Activated CD4-positive, alpha-beta T cell treated with anti-CD3 and anti-CD28 coated beads for 36 hours (primary cell): ENCODE measurements at places on chromosomes 7 and 10.

DNA sequence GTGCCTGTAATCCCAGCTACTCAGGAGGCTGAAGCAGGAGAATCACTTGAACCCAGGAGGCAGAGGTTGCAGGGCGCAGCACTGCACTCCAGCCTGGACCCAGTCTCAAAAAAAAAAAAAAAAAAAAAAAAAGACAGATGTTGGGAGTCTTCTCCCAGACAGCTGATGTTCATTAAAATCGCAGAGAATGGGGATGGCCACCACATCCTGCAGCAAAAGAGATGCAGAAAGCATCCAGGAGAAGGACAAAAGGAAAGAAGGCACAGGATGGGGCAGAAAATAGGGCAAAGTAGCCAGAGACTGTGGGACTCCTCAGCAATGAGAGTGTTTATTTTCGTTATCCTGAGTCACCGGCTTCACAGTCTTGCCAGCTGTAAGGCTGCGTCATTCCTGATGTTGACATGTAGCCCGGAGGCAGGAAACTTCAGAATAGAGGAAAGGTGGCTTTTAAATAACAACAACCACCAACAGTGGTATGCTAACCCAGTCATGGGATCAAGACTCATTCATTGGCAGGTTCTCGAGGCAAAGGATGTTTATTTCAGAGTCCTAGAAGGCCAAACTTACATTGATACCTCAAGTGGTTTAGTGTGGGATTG, 149.5 kb upstream of the SVIL start:
- DNase-seq: no peak

GRCh38 chr7:5692845-5693278, 88.6 kb downstream of the RNF216 start:
- no peak for DNase-seq

- DNase-seq: no peak
Observed at GRCh38 chr10:44132361-44133289, 252.3 kb downstream of the CXCL12 start.

GRCh38 chr10:75611172-75611992, 180.0 kb downstream of the LRMDA start:
- no peak for DNase-seq

DNA sequence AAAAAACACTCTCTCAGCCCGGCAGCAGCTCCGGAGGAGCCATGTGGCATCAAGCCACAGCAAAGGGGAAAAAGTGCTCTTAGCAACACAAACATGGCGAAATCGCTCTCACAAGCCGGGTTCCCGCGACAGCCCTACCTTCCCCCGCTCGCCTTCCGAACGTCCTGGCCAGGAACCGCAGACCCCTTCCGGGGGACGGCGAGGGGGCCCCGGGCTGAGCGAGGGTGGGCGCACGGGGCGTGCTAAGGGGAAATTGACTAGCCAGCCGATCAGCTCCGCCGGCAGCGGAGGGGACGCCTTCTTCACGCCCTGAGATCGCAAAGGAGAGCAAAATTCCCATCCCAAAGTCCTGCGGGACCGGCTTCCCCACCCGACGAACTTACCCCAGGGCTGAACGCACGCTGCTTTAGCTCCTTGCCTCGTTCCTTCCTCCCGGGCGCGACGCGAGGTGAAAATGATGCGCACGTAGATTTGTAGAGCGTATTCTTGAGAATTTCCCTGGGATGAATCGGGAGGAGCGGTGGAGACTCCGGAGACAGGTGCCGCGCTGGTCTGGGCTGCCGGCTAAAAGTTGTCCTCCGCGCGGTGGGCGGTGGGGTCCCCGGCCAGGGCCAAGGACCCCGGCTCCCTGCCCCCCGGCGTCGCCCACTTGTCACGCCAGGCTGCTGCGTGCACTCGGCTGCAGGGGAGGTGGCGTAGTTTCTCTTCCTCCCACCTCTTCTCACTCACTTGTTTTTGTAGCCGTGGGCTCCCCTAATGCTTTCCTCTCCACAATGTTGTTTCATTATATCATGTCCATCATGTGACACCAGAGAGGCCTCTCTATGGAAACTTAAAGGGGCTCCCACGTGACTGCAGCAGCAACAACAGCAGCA, 220.1 kb upstream of the MKLN1 start:
- DNase-seq: peak; percentile 83

- DNase-seq: peak; percentile 30
Observed at GRCh38 chr10:104246976-104247375, 7.7 kb upstream of the GSTO1 start.

DNA sequence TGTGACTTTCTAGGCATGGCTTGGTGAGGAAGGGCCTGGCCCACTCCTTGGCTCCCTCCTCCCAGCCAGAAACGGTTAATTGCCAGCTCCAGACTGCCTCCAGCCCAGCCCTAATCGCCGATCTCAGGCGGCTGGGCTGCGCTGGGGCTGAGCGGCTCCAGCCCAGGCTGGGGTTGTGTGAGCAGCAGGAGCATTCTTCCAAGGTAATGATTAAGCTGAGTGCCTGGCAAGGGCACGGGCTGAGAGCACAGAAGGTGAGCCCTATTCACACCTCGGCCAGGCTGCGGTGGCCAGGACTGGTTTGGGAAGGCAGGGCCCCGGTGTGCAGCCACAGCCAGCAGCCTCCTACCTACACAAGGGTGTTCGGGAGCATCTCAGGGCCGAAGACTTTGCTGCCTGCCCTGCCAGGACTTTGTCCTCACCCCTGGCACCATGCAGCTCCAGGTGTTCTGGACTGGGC, at the start of gene TMEM72:
TSS of gene TMEM72 (plus strand) at position 257 of the 460 bp plus-strand sequence. CDS start at position 433, 176 bp downstream.
- no peak for DNase-seq

GRCh38 chr10:51766423-51767102, 67.2 kb upstream of the CSTF2T start:
- DNase-seq: no peak

- DNase-seq: no peak
Observed at GRCh38 chr10:70162151-70162891, 8.0 kb downstream of the SAR1A start.

GRCh38 chr10:105159268-105159667, 518.2 kb downstream of the SORCS3 start:
- DNase-seq: no peak

GRCh38 chr10:131997366-131998049, 15.8 kb upstream of the BNIP3 start:
- DNase-seq: no peak

DNA sequence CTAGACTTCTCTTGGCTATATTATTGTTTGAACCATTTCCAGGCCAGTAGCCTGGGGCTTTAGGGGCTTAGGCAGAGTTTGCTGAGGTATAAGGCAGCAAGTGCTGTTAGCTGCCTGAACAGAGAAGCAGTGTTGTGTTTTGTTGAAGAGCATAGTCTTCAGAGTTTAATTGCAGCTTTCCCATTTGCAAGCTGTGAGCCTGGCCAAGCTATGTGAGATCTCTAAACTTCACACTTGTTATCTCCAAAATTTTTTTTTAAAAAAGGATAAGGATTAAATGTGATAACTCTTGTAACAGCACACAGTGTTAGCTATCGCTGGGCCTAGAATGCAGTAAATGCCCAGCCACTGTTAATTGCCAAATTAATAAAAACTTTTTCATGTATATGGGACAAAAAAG, 782.4 kb downstream of the REEP3 start:
- DNase-seq: no peak

DNA sequence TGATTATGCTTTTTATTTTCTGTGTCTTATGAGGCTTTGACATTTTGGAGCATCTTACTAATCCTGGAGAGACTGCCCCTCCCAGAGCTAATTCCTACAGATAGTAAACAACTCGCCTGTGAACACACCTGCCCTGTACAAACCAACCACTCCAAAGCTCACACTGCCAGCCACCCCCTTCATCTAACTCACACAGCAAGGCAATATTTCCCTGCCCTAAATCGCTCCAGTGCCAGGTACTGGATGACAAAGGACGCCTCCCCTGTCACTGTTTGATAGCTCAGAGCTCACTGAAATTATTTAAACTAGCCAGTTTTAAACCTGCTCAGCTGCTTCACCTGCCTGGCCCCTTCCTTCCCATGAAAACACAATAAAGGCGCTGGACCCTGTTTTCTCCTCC, 535.1 kb upstream of the CELF2 start:
- no peak for DNase-seq

- DNase-seq: no peak
Observed at GRCh38 chr7:41122256-41122987, 580.5 kb downstream of the INHBA start.

DNA sequence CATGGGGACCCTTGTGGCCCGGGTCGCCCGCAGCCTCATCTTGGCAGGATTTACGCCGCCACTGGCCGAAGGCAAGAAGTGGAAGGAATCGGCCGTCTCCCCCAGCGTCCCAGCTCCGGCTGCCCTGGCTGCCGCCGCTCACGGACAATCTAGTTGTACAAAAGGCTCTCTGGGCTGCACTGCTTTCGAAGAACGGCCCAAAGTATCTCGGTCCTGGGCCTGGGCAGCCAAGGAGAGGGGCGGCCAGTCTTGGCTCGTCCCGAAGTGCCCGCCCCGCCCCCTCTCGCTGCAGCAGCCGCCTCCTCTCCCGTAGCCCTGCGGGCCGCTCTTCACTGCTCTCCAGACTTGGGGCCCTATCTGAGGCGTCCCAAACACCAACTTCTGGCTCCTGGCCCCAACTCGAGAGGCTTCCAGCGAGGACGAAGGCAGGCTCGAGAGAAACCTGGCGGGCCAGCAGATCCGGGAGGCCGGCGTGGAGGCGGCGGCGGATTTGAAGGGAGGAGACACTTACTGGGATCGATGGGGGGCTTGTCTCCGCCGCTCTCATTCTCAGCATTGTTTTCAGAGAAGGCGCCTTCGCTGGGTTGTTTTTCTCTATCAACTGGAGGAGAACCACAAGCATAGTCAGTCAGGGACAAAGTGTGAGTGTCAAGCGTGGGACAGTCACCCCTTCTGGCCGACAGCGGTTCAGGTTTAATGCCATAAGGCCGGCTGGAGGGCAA, 809 bp downstream of the HOXA9 start:
- peak; percentile 32 for DNase-seq

DNA sequence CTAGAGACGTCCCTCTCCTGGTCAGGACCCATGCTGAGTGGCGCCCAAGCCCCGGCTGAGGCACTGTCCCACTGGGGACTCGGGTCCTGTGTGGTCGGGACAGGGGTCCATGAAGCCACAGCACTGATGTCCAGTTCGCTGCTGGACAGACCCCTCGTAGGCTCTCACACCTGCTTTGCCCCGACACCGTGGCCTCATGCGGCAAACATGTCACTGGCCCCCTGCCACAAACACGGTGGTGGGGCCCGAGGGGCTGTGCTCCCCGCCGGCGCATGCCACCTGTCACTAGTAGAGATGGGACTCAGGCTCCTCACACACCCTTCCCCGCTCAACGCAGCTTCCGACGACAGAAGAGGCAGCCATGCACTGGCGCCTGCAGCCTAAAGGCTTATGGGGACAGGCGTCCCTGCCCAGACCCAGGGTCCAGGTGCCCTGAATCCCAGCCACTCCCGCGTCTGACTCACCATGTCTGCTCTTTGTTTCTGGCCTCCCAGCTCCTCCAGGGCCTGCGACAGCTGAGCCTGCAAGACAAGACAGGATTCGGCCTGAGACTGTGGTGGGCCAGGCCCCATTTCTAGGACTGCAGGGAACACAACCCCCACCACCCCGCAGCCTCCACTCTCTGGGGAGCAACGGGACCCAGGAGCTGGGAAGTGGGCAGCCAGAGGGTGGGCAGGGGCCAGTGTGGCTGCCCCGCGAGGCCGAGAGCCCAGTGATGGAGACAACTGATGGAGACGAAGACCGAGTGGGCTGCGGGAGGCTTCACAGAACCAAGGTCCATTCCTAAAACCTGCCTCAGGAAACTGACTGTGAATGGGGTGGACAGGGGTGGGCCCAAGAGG, 230.9 kb downstream of the MAD1L1 start:
- DNase-seq: no peak

- no peak for DNase-seq
Observed at GRCh38 chr7:35549781-35550180, 145.2 kb downstream of the HERPUD2 start.

GRCh38 chr7:36630112-36630650, 94.1 kb downstream of the AOAH start:
- no peak for DNase-seq

DNA sequence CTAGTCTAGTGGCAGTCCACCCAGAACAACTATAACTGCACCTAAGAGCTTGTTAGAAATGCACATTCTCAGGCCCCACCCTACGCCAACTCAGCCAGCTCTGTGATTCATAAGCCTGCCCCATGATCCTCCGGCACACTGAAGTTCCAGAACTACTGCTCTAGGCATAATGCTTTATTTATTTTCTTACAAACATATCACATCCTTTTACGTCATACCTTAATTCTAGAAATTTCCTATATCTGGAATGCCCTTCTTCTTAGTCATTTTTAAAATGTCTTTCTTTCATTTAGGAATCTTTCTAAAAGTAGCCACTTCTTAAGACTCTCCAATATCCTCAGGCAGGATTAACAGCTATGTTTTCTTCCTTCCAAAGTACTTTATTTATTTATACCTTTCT, 480.1 kb downstream of the INHBA start:
- DNase-seq: no peak

GRCh38 chr7:4738711-4739527, 36.5 kb upstream of the AP5Z1 start:
- peak; percentile 61 for DNase-seq

GRCh38 chr7:148672041-148672440, 26.7 kb upstream of the CUL1 start:
- DNase-seq: no peak

- DNase-seq: no peak
Observed at GRCh38 chr10:132742837-132743194, 43.1 kb downstream of the NKX6-2 start.

- DNase-seq: peak; percentile 33
Observed at GRCh38 chr10:99431190-99431760, 851 bp upstream of the GOT1 start.

DNA sequence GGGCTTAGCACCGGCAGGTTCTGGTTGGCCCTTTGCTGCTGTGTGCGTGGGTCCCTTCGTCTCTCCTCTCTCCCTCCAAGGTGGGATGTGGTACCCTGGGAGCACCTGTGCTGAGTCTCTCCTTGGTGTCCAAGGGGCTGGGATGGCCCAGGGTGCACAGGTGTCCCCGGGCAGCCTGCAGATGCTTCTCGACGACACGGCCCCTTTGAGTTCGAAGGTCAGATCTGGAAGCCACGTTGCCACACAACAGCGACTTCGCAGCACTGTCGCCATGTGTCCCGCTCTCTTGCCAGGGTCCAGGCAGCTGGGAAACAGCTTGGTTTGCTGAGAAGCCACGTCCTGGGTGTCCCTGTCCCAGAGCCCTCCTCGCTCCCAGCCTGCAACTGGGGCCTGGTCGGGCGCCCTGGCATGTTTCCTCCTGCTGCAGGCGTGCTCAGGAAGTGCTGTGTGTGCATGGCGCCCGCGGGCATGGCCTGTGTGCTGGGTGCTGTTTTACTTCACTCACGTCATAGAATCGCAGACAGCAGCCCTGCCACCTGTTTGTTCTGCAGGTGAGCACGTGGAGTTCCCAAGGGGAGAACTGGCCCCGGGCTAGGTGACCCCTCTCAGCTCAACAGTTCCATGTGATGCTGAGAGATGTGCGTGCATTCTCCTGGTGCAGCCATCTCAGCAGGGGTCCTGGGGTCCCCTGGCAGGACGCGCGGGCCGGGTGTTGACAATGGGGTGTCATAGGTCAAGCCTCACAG, 70.9 kb downstream of the DNAJB6 start:
- no peak for DNase-seq

DNA sequence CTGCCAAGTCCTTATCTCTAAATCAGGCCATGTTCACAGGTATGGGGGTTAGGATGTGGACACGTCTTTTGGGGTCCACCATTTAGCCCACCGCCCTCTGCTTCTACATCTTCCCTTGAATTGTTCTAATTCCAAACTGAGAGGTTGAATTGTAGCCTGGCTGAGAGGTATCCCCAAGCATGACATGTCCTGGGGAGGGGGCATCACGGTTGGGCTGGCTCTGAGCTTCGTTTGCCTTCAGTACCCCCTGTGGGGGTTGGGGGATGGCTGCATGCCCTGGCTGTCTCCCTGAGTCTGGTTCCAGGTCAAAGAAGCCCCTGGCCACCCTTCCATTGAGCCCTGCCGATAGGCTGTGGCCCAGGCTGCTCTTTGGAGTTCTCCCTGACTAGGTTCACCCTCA, 204.6 kb downstream of the GLRX3 start:
- DNase-seq: no peak
